ENCODE measurements at places on chromosomes 7 and 10.

DNA sequence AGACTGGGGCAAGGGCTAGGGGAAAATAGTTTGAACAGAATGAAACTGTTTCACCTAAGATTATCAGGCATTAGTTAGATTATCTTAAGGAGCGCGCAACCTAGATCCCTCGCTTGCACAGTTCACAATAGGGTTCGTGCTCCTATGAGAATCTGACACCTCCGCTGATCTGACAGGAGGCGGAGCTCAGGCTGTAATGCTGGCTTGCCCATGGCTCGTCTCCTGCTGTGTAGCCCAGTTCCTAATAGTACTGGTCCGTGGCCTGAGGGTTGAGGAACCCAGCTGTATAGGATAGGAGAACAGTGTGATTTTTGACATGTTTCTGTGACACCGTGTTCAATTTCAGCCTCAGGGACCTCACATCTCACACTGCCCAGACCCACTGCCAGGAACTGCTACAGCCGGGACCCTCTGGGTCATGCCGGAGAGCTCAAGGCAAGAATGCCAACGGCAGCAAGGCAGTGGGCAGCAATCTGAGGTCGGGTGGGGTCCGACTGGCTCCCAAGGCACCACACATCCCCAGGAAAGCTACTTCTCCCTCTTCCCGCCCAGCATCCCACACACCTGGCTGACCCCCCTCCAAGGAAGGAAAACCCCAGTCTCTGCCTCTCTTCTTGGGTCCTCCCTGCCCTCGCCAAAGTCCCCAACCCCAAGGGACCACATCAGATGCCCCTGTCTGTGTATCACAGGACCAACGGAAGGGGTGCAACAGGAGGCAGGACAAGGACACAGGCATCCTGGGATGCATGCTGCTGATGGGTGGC is 31.7 kb downstream of the CAMK2B start:
- DNase-seq: no peak

DNA sequence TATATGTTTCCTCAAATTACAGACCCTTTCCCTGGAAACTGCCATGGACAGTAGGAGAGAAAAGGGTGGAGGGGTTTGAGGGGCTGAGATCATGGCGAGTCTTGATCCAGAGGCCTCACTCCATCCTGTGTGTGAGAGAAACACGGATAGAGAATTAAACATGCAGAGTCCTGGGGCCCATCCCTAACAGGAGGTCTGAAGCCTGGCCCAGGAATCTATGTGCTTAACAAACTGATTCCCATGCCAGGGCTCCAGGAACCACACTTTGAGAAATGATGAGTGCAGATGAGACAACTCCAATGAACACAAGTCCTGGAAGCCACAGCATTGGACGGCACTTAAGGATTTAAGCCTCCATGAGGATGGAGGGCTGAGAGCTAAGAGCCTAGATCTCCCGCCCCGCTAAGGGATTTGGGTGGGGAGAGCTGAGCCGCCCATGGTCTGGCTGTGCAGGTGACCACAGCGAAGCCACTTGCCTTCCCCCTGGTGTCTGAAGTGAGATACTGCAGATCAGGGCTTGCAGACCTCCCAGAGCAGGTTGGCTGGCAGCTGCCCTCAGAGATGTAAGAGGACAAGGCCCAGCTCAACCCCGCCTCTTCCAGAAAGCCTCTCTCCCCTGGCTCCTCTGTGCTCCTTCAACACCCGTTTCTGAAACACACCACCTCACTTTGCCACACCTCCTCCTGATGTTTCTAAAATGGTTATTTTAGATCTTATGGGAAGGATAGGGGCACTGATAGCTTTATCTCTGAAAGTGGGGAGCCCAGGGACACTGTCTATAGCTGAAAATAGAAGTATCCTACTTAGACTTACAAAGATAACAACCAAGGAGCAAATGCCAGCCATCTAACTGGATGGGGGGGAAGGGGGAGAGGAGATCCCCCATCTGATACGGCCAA is 24.8 kb upstream of the EIF5AL1 start:
- no peak for DNase-seq

DNA sequence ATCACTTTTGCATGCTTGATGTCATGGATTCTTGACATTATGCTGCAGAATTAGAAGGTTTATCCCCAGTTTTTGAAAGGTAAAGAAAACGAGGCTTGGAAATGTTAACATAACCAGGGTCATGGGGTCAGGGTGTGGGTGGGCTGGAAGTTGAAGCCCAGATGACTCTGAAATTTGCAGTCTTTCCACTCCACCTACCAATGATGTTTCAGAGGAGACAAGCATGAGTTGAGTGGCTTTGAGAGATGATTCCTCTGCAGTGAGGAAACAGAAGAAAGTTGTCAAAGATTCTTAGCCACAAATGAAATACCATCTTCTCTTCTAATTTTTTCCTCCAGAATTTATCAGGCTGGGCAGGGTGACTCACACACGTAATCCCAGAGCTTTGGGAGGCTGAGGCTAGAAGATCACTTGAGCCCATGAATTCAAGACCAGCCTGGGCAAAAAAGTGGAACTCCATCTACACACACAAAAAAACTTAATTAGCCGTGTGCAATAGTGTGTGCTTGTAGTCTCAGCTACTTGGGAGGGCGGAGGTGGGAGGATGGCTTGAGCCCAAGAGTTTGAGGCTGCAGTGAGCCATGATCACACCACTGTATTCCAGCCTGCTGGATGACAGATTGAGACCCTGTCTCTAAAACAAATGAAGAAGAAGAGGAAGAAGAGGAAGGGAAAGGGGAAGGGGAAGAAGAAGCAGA is 239.1 kb upstream of the AUTS2 start:
- no peak for DNase-seq

DNA sequence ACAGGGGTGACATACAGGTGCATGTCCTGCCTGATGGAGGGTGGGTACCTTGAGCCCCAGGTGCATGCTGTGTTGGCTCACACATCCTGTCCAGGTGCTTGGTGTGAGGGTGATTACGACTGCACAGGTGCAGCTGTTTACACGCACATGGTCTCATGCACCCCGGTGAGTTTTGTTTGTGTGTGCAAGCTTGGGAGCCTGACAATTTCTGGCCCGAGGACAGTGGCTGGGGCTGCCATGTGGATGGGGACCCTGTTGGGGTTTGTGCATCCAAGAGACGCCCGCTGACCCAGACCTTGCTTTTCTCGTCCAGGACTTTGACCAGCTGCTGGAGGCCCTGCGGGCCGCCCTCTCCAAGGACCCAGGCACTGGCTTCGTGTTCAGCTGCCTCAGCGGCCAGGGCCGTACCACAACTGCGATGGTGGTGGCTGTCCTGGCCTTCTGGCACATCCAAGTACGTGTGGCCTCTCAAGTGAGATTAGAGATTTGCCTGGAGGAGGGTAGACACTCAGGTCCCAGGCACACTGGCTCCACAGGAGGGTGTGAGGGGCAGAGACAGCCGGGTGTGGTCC is 61.7 kb downstream of the PRF1 start:
- DNase-seq: no peak

GRCh38 chr10:59719374-59719773 is 9.7 kb upstream of the SLC16A9 start:
- no peak for DNase-seq

DNA sequence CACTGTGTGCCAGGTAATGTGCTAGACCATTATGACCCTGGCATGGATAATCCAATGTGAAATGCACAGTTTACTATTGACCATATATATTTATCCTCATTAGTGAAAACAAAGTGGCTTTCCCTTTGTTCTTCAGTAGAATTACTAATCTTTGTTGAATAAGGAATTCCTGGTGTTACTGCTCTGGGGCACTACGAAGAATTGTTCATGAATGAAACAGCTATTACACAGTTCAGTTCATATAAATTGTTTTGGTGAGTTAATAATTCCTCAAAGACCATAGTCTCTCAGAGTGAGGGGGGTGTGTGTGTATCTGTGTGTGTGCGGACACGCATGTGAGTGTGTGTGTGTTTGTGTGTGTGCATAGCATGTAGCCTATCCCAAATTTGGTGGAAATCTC is 668.0 kb upstream of the MBL2 start:
- DNase-seq: no peak

Data from activated T-helper 1 cell treated with Interleukin-2 at 50 U/mL for 16 hours (primary cell).